ENCODE measurements at places on chromosomes 1 and 21.
A peak's percentile ranks its signal among the peaks of the same experiment; 100 is the strongest.

- no peak for DNase-seq
Observed at GRCh38 chr1:11736746-11737639, 1.1 kb downstream of the AGTRAP start.

DNA sequence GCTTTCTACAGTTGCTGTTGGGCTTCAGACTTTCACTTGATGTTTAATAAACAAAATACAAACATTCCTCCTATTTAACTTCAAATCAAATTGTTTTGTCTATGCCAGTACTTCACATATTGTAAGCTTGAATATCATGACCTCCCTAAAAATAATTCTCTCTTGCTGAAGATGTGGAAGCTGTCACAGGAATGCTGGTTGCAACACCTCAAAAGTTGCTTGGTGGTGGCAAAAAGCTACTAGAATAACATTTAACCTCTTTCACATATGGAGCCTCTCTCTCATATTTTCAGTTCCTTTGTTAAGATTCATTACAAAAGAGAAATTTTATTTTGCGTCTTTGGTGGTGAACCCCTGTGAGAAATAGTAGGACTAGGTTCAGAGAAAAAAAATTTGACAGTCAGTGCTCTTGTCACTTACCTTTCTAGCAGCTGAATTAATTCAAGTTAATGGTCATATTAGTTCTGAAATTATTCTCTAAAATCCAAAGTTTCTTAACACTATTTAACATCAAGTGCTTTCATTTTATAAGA lies 25.5 kb upstream of the F13B start:
- DNase-seq: no peak

GRCh38 chr1:80462006-80462405 lies 1338.7 kb upstream of the ADGRL2 start:
- no peak for DNase-seq

DNA sequence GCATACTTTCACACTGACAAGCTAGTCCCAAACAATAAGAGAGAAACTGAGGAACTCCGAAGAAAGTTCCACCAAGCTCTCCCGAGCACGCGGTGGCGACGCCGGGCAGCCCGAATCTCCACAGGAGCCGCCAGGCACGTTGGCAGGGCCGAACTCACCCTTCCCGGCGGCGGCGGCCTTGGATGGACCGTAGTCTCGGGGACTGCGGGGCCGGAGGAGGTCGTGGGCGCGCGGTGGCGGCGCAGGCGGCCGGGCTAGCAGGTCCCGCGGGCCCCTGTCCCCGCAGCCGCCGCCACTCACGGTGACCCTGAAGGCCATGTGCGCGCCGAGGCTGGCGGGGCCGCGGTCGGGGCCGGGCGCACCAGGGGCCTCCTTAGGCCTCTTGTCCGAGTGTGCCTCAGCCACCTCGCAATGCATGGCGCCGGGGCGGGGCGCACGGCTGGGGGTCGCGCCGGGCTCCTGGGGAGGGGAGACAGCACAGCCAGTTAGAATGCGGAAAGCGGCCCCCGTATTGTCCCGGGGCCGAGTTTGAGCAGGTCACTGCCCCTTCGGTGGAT lies 1.2 kb downstream of the GLIS1 start:
- DNase-seq: peak; percentile 51

- no peak for DNase-seq
Observed at GRCh38 chr1:18481190-18481920, 625 bp downstream of the KLHDC7A start.

DNA sequence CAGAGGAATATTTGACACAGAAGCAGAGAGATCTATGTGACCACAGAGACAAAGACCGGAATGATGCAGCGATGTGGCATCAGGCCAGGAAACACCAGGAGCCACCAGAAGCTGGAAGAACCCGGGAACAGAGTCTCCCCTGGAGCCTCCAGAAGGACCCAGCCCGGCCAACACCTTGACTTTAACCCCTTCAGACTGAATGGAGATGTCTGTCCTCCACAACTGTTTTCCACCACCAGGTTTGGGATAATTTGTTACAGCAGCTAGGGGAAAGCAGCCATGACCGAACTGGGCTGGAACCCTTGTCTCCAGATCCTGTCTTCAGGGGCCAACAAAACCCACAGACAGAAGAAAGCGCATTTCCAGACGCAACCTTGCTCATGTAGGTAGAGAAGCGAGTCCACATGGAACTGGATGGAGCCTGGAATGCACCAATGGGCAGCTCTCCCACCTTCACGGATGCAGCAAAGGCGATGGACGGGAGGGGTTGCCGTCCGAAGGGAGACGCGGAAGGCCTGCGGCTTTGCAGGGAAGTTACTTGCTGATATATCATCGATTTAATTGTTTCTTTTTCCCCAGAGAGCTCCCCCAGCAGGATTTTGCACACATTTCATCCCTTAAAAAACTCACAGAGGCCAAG lies 396.6 kb downstream of the NPHP4 start:
- no peak for DNase-seq

- DNase-seq: no peak
Observed at GRCh38 chr1:236332092-236332758, 50.5 kb upstream of the ERO1B start.

GRCh38 chr1:88973520-88974137 lies 18.8 kb downstream of the KYAT3 start:
- DNase-seq: no peak

- no peak for DNase-seq
Observed at GRCh38 chr1:8363186-8363766, 45.4 kb downstream of the SLC45A1 start.

- DNase-seq: no peak
Observed at GRCh38 chr1:207873055-207873890, 37.7 kb downstream of the CD34 start.

GRCh38 chr1:198318085-198318484 lies 161.3 kb downstream of the NEK7 start:
- no peak for DNase-seq
